ENCODE measurements at places on chromosomes 5 and 9. TPM values are rescaled to one million over a fixed set of nuclear protein-coding genes. Genes with fewer than 3 reads are reported as not detected.

MARCOL gene
- total RNA-seq = not detected

ELOVL7 gene
- total RNA-seq = 24.3 TPM

EXOC3 gene
- 64.6 TPM for total RNA-seq

CTNND2 gene
- total RNA-seq = 31.5 TPM

GABRP gene
- total RNA-seq = 55.6 TPM

TYRP1 gene
- 86.2 TPM for total RNA-seq

SNX18 gene
- total RNA-seq = 27.1 TPM

PCDHGB2 gene
- total RNA-seq = 0.94 TPM

KIF20A gene
- 20.5 TPM for total RNA-seq

DOCK8 gene
- total RNA-seq = 18.6 TPM

SYK gene
- total RNA-seq = 13.0 TPM

ARID3C gene
- total RNA-seq = 0.26 TPM

PAEP gene
- total RNA-seq = not detected

PAPPA gene
- 11.0 TPM for total RNA-seq

- peaks cover 2% of the 10 kb centered on the region for H3K4me1 ChIP-seq
- H3K36me3 ChIP-seq = peaks cover 51% of the 10 kb centered on the region
- no peaks in the 10 kb centered on the region for H3K27me3 ChIP-seq
- DNase-seq = no peak
- H3K27ac ChIP-seq = no peak overlapping the region
- H3K4me3 ChIP-seq = no peak overlapping the region
These were observed 7.7 kb downstream of the CDK7 start for GRCh38 chr5:69242215-69242927.

DNA sequence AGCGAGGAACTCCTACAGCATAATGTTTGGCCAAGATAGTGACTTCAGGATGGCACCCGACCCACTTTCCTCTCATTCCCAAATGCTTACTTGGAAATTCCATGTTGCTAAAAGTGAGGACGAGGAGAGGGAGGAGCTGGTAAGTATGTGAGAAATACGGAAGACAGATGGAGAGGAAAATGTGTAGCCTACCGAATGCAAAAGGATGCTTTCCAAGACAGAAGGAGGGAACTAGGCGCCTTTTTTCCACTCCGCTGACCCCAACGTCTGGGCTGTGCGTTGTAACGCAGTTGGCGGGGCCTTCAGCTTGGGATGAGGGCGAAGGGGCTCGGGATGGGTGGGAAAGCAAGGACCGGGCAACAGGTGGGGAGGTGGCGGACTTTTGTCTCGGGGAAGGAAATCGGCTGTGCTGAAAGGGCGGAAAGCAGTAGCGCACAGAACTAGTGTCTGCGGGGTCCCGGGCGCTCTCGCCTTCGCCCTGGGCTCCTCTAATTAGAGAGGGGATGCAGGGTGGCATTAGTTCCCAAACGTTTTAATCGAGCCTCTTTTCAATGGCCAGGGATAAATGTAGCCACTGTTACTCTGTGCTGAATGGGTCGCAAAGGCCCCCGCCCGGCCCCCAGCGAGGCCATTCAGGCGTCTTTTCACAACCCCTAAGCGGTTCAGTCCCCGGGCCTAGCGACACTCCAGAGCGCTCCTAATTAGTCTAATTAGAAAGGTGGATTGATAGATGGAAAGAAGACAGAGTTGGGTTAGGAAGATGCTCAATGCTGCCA lies 12.6 kb downstream of the FOXD1 start:
- H3K4me1 ChIP-seq = peaks cover 5% of the 10 kb centered on the region
- peaks cover 88% of the 10 kb centered on the region for H3K27me3 ChIP-seq
- H3K36me3 ChIP-seq = no peaks in the 10 kb centered on the region
- H3K27ac ChIP-seq = peak overlapping the region; percentile 37

- no peak for DNase-seq
- no peaks in the 10 kb centered on the region for H3K4me1 ChIP-seq
- H3K27me3 ChIP-seq = no peaks in the 10 kb centered on the region
- no peak overlapping the region for H3K27ac ChIP-seq
- H3K36me3 ChIP-seq = no peaks in the 10 kb centered on the region
- H3K4me3 ChIP-seq = no peak overlapping the region
These were observed 497.8 kb upstream of the SEMA6A start for GRCh38 chr5:117072439-117072838.

GRCh38 chr9:85204176-85204575 lies 534.6 kb downstream of the NTRK2 start:
- no peak overlapping the region for H3K27ac ChIP-seq
- H3K36me3 ChIP-seq = no peaks in the 10 kb centered on the region
- H3K27me3 ChIP-seq = no peaks in the 10 kb centered on the region
- DNase-seq = no peak
- no peaks in the 10 kb centered on the region for H3K4me1 ChIP-seq
- no peak overlapping the region for H3K4me3 ChIP-seq

GRCh38 chr5:107321906-107322305 lies 348.8 kb downstream of the EFNA5 start:
- DNase-seq = no peak
- H3K27me3 ChIP-seq = no peaks in the 10 kb centered on the region
- H3K4me1 ChIP-seq = peaks cover 18% of the 10 kb centered on the region
- H3K36me3 ChIP-seq = no peaks in the 10 kb centered on the region
- H3K4me3 ChIP-seq = no peak overlapping the region

GRCh38 chr5:125311743-125312142 lies 565.3 kb upstream of the ZNF608 start:
- no peak for DNase-seq
- H3K27ac ChIP-seq = no peak overlapping the region
- H3K4me3 ChIP-seq = no peak overlapping the region

GRCh38 chr5:39447968-39448367 lies 23.2 kb upstream of the DAB2 start:
- no peak overlapping the region for H3K27ac ChIP-seq
- no peaks in the 10 kb centered on the region for H3K27me3 ChIP-seq
- no peaks in the 10 kb centered on the region for H3K36me3 ChIP-seq

GRCh38 chr5:951940-952596 lies 56.5 kb upstream of the NKD2 start:
- peaks cover 36% of the 10 kb centered on the region for H3K4me1 ChIP-seq
- no peak for DNase-seq
- no peak overlapping the region for H3K27ac ChIP-seq
- peaks cover 16% of the 10 kb centered on the region for H3K27me3 ChIP-seq
- no peak overlapping the region for H3K4me3 ChIP-seq

GRCh38 chr9:86796666-86797065 lies 150.6 kb downstream of the GAS1 start:
- H3K27me3 ChIP-seq = peaks cover 3% of the 10 kb centered on the region
- H3K4me3 ChIP-seq = no peak overlapping the region
- no peak overlapping the region for H3K27ac ChIP-seq
- H3K36me3 ChIP-seq = no peaks in the 10 kb centered on the region
- DNase-seq = no peak

GRCh38 chr9:99748676-99749075 lies 73.0 kb upstream of the NR4A3 start:
- no peaks in the 10 kb centered on the region for H3K27me3 ChIP-seq
- H3K4me3 ChIP-seq = no peak overlapping the region
- H3K27ac ChIP-seq = no peak overlapping the region

GRCh38 chr5:172854451-172854871 lies 20.4 kb downstream of the ERGIC1 start:
- peaks cover 3% of the 10 kb centered on the region for H3K36me3 ChIP-seq
- no peak overlapping the region for H3K4me3 ChIP-seq
- no peaks in the 10 kb centered on the region for H3K27me3 ChIP-seq
- no peak overlapping the region for H3K27ac ChIP-seq
- peaks cover 19% of the 10 kb centered on the region for H3K4me1 ChIP-seq
- DNase-seq = no peak

GRCh38 chr9:70147651-70148050 lies 104.0 kb downstream of the MAMDC2 start:
- no peak for DNase-seq
- no peak overlapping the region for H3K27ac ChIP-seq
- H3K36me3 ChIP-seq = no peaks in the 10 kb centered on the region
- peaks cover 10% of the 10 kb centered on the region for H3K4me1 ChIP-seq
- H3K4me3 ChIP-seq = no peak overlapping the region
- no peaks in the 10 kb centered on the region for H3K27me3 ChIP-seq

DNA sequence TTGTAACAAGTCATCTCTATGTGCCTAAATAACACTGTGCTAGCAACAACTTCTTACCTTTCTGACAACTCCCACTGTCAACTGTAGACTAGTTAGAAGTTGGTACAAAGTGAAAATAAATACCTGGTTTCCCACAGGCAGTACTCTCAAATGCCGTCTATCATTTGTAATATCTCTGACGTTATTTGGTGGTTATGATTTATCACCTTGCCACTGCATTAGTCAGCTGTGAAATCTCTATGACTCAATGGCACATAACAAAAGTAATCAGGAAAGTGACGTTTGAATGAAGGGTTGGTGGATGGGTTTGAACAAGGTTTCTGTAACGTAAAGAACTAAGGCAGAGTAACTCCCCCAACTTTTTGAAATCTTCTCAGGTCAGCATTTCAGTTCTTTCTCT lies 592.3 kb downstream of the MAT2B start:
- no peaks in the 10 kb centered on the region for H3K4me1 ChIP-seq
- H3K27me3 ChIP-seq = peaks cover 2% of the 10 kb centered on the region
- no peak overlapping the region for H3K27ac ChIP-seq
- DNase-seq = no peak

DNA sequence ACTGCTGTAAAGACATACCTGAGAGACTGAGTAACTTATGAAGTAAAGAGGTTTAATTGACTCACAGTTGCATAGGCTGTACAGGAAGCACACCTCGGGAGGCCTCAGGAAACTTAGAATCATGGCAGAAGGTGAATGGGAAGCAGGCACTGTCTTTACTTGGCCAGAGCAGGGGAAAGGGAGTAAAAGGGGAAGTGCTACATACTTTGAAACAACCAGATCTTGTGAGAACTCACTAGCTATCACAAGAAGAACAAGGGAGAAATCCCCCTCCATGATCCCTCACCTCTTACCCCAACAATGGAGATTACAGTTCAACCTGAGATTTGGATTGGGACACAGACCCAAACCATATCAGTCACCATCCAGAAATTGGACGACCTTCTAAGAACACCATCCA lies 1285.8 kb upstream of the CDH9 start:
- DNase-seq = no peak
- H3K36me3 ChIP-seq = no peaks in the 10 kb centered on the region
- H3K27ac ChIP-seq = no peak overlapping the region
- H3K4me1 ChIP-seq = no peaks in the 10 kb centered on the region

DNA sequence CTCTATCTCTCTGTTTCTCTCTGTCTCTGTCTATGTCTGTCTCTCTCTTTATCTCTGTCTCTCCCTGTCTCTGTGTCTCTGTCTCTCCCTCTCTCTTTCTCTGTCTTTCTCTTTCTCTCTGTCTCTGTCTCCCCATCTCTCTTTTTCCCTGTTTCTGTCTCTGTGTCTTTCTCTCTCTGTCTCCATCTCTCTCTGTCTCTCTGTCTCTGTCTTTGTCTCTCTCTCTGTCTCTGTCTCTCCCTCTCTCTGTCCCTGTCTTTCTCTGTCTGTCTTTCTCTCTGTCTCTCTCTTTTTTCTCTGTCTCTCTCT lies 2.1 kb upstream of the SLC6A19 start:
- H3K4me3 ChIP-seq = no peak overlapping the region
- H3K27me3 ChIP-seq = peaks cover 12% of the 10 kb centered on the region
- DNase-seq = no peak
- no peak overlapping the region for H3K27ac ChIP-seq

DNA sequence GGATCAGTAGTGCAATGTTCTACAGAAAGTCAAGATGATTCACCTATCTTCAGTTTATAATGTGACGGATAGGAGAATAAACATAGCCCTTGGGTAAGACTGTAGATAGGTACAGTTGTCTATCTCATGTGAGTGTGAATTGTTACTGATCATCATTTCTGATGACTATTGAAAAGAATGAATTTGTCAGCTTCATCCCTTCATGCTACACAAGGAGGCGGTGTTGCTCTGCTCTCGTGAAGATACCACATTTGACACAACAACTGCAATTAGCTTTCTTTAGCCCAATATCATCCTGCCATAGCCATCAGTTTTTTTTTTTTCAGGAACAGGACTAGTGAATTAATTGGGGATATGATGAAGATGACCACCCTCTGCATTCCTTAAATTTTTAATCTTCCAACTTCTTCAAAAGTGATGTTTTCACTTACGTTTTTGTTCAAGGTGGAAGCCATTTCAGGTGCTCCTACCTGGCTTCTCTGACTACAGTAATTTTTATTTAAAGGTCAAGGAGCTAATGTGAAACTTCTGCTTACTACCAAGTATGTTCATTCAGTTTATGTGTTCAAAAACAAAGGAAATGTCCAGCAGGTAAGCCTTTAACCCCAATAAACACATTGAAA lies 152.9 kb upstream of the MOCS2 start:
- no peaks in the 10 kb centered on the region for H3K4me1 ChIP-seq
- H3K27me3 ChIP-seq = no peaks in the 10 kb centered on the region
- no peak overlapping the region for H3K27ac ChIP-seq
- no peak for DNase-seq

DNA sequence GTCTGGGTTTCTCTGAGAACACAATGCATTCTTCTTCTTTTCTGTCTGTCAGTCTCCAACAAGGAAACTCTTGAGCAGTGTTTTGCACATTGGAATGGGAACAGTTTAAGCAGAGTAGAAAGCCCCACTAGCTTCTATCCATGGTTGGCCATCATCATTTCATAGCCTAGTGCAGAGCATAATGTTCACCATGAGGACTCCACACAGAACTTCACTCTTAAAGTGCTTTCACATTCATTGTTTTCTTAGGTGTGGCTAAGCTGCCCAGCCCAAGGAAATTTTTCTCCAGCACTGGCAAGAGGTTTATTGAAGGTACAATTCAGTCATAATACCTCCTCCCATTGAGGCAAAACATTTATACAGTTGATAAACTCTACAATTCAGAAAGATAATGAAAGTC lies 503.0 kb upstream of the CD180 start:
- H3K27me3 ChIP-seq = peaks cover 3% of the 10 kb centered on the region
- no peak for DNase-seq
- peaks cover 11% of the 10 kb centered on the region for H3K36me3 ChIP-seq

DNA sequence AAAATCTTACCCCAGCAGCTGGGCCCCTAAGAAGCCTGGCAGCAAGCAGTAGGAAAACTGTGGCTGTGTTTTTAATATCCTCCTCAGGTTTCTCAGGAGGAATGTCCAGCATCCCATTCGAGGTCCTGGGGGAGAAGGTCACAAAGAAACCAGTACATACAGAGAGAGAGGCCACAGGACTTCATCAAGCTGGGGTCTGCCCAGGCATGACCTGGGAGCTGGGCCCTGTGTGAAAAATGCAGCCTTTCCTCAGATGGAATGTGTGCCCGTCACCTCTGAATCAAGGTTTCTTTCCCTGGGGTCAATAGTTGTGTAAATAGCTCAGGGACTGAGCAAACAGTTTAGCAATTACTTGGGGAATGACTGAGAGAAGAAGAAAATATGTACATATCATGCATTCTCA lies 33.9 kb upstream of the RAD23B start:
- no peaks in the 10 kb centered on the region for H3K36me3 ChIP-seq
- DNase-seq = no peak
- peaks cover 30% of the 10 kb centered on the region for H3K4me1 ChIP-seq
- H3K27ac ChIP-seq = peak overlapping the region; percentile 83
- no peaks in the 10 kb centered on the region for H3K27me3 ChIP-seq

GRCh38 chr9:23826120-23826629 lies at the start of gene ELAVL2:
TSS of gene ELAVL2 (minus strand) at chr9:23826240. CDS start at chr9:23762234, 64,006 bp downstream.
- peak; percentile 96 for DNase-seq
- H3K36me3 ChIP-seq = no peaks in the 10 kb centered on the region
- peaks cover 28% of the 10 kb centered on the region for H3K27me3 ChIP-seq
- no peak within 1 kb of the TSS for H3K4me3 ChIP-seq
- H3K4me1 ChIP-seq = no peaks in the 10 kb centered on the region

Measured in type B pancreatic cell (in vitro differentiated cells).